T-cell (primary cell): ENCODE measurements at places on chromosomes 4 and X. TPM values are rescaled to one million over a fixed set of nuclear protein-coding genes. Genes with fewer than 3 reads are reported as not detected.

GRCh38 chrX:114782925-114783324 is 199.0 kb downstream of the HTR2C start:
- no peak for DNase-seq

DNA sequence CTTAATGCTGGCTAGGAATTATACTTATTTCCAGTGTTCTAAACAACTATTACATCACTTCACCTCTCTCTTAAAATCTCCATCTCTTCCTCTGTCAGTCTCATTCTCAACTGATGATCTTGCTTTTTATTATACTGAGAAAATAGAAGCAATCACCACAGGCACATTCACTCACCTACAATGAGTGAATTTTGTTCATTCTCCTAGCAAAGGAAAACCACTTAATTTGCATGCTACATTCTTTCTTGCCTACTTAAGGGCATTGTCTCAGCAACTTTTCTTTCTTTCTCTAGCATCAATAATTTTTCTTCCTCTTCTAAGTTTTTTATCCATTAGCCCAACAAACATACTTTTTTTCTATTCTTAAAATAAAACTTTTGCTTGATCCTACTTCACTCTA is 21.1 kb upstream of the USP38 start:
- no peak for DNase-seq

DNA sequence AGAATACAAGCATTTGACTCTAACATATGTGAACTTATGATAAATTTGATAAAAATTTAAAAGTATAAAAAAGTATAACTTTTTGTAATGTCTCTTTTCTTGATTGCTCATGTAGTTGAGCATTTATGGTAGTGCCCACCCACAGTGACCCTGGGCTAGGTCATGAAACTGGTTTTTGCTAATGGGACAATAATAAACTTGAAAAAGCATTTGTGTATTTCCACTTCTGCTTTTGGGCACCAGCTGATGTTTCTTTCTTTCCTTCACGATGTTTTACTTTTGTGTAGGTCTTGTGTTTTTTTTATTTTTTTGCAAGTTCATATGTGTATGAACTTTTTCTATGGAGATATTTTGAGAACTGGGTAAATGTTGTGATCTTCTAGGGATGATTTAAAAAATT is 313.1 kb downstream of the CBLL2 start:
- DNase-seq = no peak

Gene PCDH11X
- not detected for total RNA-seq

- DNase-seq = no peak
Measured at GRCh38 chr4:172232966-172233365, 419.8 kb downstream of the GALNTL6 start.

GRCh38 chrX:371907-372306 is 14.8 kb downstream of the PPP2R3B start:
- DNase-seq = no peak

DNA sequence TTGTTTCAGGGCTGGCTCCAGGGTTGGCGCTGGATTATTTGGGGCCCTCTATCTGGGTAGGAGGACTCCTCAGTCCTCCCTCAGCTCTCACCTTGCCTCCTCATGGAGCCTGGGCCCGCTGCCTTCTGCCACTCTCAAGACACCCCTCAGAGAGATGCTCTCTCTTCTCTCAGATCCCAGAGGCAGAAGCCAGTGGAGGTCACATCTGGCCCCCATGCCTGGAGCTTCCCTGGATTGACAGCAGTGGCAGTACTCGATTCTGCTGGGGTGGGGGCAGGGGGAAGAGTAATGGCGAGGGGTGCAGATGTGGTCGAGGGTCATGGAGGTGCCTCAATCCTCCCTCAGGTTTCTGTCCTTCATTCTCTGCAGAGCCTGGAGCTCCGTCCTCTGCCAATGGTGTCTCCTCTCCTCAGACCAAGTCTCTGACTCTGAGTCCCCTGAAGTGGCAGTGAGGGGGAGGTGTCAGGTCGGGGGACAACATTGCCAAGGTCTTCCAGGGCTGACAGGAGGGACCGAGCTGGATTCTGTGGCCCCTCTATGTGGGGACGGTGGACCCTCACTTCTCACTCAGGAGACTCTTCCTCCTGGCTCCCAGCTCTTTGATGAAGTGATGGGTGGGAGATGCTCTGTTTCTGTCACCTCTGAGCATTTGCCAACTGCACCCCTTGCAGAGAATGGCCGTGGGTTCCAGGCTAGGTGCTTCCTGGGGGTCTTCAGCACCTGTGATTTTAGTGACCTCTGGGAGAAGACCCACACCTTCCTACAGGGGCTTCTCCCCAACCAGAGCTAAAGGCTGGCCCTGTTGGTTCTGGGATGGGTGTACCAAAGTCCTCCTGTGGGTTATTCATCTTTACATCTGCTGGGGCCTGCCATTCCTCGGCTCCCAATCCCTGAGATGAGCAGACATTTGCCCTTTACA is 10.9 kb upstream of the HSFX1 start:
- no peak for DNase-seq

Gene TIMM17B
- total RNA-seq = 41.7 TPM

Gene FRG1
- total RNA-seq = 52.9 TPM

DNA sequence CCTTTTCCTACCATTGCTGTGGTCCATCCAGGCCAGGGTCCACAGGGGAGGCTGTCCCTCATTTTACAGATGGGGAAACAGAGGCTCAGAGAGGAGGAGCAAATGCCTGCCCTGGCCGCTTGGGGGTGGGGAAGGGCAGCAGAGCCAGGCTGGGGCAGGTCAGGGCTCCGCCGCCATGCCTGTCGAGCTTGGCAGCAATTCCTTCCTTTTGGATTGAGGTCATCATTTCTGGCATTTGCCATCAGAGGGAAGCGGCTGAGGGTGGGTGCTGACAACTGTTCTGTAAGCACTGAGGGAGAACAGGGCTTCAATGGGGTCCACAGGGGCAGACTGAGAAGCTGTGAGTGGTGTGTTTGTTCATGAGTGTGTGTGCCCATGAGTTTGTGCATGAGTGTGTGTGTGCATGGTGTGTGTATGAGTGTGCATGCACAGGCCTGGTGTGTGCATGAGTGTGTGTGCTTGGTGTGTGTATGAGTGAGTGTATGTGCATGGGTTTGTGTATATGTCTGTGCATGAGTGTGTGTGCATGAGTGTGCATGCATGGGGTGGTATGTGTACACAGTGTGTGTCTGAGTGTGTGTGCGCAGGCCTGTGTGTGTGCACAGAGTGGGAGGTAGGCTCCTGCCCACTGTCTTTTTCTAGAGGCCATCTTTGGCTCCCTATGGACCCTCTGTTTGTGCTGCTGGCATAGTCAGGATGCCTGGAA is 115.2 kb downstream of the SORCS2 start:
- DNase-seq = no peak

GRCh38 chrX:57447856-57448255 is 144.0 kb upstream of the ZXDB start:
- DNase-seq = no peak

DNA sequence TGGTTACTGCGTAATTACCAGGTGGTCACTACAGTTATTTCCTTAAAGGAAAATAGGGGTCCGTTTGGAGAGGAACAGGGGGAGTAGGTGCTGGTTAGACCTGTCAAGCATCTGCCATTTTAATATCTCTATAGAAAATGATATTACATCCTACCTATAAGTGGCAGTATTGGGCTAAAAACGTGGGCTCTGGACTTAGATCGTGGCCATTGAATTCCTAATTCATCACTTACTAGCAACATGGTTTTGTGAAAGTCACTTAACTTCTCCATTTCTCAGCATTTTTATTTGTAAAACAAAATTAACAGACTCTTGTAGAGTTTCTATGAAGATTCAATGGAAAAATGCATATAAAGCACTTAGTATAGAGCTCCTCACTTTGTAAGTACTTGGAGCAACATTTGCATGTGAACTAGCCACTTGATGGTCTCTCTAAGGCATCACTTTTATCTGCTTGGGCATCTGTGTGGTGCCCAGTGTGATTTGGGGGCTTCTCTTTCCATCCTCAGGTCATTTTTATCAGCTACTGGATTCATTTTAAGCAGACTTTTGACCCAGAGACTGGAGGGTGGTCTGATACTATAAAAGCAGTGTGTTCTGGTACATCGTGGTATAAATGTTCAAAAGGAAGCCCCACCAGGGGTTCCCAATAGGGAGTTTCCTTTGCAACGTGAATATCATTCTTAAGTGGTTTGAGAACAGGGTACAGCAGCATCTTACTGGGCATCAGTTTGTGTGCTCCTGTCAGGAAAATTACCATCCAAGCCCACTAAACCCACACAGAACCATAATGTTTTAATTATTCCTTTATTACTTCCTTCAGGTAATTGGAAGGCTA is 42.7 kb upstream of the RASSF6 start:
- no peak for DNase-seq

DNA sequence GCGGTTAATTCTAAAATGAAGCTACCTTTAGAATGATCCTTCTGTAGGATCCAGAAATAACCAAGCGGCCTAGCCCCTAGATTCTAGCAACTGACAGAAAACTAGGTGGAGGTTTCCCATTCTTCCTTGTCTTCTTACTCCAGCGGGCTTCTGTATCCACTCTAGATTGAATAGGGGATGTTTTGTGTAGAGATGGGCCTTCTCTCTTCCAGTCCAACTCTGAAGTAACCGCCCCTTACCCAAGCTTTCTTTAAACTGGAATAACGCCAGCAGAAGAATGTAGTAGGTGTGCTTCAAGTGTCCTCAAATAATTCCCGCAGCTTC is 386 bp upstream of the TMEM184C start:
- DNase-seq = no peak

GRCh38 chr4:23171976-23172375 is 479.2 kb downstream of the GBA3 start:
- DNase-seq = no peak

Gene ENPEP
- not detected for total RNA-seq

Gene GPC3
- 1.1 TPM for total RNA-seq

GRCh38 chrX:133468051-133468450 is 52.8 kb upstream of the GPC4 start:
- DNase-seq = no peak

Gene SORCS2
- total RNA-seq = not detected

Gene CITED1
- total RNA-seq = not detected

Gene SPANXN4
- not detected for total RNA-seq

Gene ARAP2
- 59.6 TPM for total RNA-seq

- DNase-seq = no peak
Measured at GRCh38 chr4:101135371-101136010, 211.8 kb downstream of the PPP3CA start.

DNA sequence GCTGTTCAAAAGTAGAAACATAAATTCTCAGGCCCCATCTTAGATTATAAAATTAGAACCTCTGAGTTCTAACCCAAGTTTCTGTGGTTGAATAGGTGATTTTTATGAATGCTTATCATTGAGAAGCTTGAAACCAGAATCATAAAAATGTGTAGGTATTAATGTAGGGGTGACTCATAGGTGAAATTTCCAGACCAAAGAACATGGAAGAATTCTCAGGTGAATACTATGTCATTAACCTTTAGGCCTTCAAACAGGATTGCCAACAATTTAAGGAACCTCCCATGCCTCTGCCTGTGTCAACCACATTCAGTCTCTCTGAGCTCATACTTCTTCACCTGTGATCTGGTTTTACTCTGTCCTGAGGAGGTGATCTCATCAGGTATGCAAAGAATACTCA is 177.8 kb downstream of the NPFFR2 start:
- no peak for DNase-seq

- no peak for DNase-seq
Measured at GRCh38 chr4:98283219-98284189, 22.3 kb downstream of the RAP1GDS1 start.

DNA sequence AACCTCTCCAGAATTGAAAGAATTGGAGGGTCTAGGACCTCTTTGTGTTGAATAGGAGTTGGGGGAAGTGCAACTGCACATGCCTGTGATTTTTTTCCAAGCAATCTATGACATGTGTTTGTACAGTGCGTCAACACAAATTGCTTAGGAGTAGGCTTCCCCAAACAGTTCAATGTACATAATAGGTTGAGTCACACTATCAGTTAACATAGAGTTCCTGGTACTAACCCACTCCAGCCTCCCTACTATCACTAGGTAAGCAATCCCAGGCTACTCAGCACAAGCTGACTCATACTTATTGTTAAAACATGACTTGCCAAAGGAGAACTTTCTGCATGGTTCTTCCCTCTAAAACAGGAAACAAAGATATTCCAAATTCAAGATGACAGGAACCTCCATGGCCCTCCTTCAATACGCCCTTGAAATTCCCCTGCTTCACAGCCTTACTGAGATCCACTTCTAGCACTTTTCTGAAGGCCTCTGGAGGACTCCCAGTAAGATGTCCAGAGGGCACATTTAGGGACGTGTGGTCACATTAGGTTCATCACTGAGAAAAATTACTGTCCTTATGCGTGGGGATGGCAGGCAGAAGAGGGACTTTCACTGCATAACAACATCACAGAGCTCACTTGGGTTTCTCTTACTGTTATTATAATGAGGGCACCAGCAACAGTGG is 8.4 kb upstream of the VSIG1 start:
- no peak for DNase-seq

- no peak for DNase-seq
Measured at GRCh38 chr4:78661921-78662521, 110.5 kb downstream of the ANXA3 start.

Gene NALF2
- 0.13 TPM for total RNA-seq

- no peak for DNase-seq
Measured at GRCh38 chr4:14695095-14695845, 307.0 kb upstream of the CPEB2 start.

DNA sequence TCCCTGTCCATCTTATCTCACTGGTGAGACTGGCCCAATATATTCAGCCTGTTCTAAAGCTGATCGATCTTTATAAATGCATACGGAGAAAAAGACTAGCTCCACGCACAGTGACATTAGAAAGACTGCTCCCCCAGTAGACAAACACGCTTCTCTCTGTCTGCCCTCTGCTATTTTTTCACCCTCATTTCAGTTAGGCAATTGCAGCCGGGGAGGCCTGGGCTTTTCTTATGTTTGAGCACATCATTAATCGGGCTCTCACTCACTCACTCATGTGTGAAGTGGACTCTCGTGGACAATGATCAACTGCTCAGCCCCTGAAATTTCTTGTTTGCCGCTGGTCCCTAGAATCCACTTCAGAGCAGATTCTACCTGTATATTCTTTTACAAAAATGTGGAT is 824.7 kb upstream of the TENM3 start:
- no peak for DNase-seq

DNA sequence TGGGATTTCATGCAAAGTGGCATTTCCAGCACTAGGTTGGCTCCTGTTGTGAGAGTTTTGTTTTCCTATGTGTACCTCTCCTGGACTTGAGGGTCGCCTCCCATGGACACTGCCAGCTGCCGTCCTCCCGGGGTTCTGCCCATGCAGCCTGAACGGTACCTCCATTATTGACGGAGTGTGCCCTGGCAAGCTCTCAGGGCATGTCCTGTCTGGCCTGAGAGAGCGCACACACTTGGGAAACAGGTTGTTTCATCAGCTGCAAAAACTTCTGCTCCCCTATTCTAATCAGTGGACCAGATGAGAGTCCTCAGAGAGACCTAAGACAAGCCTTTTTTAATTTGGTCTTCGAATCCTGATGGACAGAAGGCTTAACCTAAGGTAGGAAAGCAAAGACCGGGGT is 56.6 kb upstream of the HOPX start:
- no peak for DNase-seq

DNA sequence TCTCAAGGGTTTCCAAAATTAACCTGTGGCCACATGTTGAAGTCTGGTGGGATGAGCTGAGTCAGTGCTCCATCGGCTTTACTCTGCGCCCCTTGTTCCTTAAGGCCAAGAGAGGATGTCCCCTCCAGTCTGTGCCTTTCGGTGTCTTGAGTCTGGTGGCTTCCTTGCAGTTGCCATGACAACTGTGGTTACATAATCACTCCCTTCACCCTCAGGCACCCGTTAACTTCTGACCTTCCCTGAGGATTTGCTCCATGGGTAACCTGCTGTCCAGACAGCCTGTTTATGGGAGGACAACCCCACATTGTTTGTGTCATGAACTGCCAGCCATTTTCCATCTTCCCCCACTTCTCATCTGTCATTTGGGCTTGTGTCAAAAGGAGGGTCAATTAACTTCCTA is 401.1 kb upstream of the LCORL start:
- DNase-seq = no peak

GRCh38 chrX:132474544-132475248 is 14.1 kb downstream of the MBNL3 start:
- no peak for DNase-seq
